Stimulated activated CD4-positive, alpha-beta T cell treated with anti-CD3 and anti-CD28 coated beads, Interleukin-15, amount 100 ng/mL, for 1 hour (primary cell): ENCODE measurements at places on chromosomes 7 and 10.

DNA sequence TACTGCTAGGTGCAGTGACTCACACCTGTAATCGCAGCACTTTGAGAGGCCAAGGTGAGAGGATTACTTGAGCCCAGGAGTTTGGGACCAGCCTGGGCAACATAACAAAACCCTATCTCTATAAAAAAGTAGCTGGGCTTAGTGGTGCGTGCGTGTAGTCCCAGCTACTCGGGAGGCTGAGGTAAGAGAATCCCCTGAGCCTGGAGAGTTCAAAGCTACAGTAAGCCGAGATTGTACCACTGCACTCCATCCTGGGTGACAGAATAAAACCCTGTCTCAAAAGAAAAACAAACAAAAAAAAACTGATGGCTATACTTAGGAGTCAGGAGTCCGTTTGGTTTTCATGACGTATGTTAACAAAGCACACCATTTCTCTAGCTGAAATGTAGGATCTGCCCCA lies 2.9 kb downstream of the SGMS1 start:
- no peak for DNase-seq

DNA sequence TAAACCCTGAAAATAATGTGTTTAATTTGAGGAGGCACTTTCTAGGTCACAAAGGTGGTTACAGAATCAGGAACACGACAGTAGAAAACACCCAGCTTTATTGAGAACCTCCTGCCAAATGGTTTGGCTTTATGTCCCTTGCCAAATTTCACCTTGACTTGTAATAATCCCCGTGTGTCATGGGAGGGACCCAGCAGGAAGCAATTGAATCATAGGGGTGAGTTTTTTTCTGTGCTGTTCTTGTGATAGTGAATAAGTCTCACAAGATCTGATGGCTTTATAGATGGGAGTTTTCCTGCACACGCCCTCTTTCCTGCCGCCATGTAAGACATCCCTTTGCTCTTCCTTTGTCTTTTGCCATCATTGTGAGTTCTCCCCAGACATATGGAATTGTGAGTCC lies 193.8 kb upstream of the KLF6 start:
- DNase-seq: no peak

GRCh38 chr7:140231771-140232491 lies 55.1 kb upstream of the KDM7A start:
- DNase-seq: no peak

DNA sequence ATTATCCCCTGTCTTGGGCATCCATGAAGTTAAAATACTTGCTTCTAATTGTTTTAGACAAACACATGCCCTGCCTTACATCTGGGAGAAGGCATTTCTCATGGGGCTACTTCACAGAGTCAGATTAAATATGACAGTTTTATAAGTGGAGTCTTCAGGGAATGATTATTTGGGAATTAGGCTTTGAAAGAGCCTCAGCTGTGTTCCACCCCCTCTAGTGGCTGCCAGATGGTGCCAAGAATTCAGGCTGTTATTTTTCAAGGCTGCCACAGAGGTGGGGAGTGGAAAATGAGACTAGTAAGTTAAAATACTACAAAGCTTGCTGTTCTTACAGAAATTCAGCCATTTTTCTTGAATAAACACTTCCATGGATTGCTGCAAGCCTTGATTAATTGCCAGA lies 45.8 kb upstream of the DNAH11 start:
- DNase-seq: no peak

DNA sequence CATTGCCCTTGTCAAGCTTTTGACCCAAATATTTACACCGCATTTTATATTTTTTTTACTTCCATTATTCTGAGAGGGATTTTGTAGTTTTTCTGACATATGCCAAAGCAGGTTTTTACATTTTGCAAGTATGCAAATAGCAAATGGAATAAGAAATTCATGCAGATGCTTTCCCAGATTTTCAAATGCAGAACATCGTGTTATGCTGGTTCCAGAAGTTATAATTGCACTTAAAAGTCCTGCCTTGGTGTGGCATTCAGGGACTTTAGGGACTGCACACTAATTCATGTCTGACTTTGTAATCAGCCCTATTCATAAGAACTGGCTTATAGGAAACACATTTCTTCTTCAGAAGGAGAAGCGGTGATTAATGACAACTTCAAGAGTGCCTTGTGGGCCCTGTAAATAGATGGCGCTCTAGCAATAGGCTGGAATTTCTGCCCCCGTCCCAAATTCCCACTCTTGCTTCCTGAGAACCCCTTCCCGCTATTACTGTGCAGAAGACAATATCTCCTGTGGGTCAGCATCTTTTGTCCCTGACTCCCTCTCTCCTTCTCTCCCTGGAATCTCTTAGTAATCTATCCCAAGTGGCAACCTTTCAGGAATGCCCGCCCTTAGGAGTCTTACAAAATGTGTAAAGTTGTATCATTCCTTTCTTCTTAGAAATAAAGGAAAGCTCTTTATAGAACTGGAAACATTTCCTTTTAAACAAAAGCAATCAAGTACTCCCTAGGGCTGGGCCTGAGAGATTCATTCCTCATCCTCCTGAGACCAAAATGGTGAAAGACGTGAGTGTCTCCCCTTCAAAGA lies 264.0 kb downstream of the INHBA start:
- DNase-seq: no peak

- DNase-seq: no peak
Observed at GRCh38 chr10:130986846-130987245, 324.7 kb downstream of the TCERG1L start.

GRCh38 chr10:114561008-114561523 lies 97.0 kb downstream of the ABLIM1 start:
- DNase-seq: no peak

DNA sequence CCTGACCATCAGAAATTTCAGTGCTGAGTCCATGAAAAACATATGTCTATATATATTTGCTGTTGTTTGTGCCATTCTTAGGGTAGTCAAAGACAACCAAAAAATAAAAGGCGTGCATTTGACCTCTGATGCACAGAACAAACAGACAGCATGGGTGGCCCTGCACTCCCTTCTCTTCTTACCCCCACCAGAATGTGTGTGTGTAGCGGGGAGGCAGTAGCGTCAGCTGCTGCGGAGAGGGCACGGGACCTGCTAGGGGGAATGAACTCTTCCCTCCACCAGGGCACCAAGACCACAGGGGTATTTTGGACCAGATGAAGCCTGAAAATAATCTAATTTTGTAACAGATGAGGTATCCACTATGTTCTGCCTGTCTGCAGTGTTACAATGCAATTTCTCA lies 277.7 kb upstream of the ZNF32 start:
- DNase-seq: no peak

DNA sequence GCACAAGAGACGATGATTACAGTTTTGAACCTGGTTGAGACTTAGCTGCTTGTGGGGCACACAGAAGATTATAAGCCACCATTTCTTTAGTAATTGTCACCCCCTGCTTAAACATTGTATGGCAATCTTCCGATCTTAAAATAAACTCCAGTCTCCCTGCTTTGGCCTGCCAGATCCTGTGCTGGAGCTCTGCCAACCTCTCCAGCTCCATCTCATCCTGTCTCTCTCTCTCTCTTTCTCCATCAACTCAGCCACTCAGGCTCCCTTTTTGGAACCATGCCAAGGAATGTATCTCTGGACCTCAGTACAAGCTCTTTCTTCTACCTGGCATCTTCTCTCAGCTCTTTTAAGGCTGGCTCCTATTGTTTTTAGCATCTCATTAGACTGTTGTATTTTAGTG lies 1053.2 kb downstream of the REEP3 start:
- no peak for DNase-seq

DNA sequence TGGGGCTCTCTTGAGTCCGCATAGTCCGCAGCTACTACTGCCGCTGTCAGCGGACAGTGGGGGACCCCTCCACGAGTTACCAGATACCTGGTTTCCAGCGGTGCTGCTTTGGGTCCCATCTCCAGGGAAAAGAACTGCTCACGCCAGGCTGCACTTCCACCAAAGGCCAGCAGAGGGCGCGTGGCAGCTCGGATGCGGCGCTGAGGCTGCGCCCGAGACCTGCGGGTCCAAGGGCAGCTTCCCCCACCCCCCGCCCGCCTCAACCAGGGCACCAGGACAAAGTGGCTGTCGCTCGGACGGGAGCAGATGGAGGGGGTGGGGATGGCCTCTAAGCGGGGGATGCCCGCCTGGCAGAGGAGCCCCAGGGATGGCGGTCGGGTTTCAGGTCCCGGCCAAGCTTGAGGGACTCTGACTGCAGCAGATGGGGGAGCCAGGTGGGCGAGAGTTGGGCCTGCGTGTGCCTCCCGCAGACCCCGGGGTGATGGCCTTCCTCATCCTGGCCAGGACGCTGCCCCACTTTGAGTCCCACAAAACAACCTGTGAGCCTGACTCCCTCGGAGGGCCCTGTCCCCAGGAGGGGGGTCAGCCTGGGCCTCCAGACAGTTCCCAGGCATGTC lies 23.8 kb upstream of the ZNF735 start:
- DNase-seq: peak; percentile 29

- DNase-seq: no peak
Observed at GRCh38 chr10:32413513-32413912, 32.4 kb upstream of the CCDC7 start.

DNA sequence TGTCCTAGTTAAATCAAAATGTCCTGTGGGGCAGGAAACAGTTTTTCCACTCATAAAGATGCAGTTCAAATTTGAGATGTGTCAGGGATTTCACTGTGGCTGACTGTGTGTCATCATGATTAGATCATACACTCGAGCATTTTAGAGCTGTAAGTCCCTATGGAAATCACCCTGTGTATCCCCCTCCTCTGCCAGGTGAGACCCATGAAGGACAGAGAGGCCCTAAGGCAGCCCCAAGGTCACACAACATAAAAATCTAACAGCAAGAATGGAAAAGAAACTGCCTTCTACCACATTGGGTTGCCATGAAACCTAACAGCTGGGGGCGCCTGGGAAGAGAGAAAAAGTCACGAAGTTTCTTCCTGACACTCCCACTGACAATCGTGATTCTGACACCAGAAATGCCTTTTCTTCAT lies 135.8 kb downstream of the KCNMA1 start:
- no peak for DNase-seq

DNA sequence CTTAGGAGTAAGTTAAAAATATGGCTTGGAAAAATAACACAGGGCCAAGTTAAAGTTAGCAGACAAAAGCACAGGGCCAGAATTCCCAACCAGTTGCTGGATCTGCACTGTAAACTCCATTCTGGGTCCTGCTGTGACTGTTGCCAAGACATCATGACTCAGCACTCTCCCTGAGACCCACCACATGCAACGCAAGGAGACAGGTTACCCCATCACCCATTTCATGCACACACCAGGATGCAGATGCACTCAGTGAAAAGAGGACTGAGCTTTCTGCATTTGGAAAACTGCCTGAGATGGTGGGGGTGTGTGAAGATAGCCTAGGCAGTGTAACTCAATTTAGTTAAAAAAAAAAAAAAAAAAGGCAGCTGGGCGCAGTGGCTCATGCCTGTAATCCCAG lies 97.6 kb upstream of the ZNF438 start:
- no peak for DNase-seq

GRCh38 chr10:69089638-69090599 lies 2.0 kb downstream of the SRGN start:
- peak; percentile 37 for DNase-seq

- DNase-seq: no peak
Observed at GRCh38 chr10:78341953-78342614, 308.4 kb downstream of the RPS24 start.

DNA sequence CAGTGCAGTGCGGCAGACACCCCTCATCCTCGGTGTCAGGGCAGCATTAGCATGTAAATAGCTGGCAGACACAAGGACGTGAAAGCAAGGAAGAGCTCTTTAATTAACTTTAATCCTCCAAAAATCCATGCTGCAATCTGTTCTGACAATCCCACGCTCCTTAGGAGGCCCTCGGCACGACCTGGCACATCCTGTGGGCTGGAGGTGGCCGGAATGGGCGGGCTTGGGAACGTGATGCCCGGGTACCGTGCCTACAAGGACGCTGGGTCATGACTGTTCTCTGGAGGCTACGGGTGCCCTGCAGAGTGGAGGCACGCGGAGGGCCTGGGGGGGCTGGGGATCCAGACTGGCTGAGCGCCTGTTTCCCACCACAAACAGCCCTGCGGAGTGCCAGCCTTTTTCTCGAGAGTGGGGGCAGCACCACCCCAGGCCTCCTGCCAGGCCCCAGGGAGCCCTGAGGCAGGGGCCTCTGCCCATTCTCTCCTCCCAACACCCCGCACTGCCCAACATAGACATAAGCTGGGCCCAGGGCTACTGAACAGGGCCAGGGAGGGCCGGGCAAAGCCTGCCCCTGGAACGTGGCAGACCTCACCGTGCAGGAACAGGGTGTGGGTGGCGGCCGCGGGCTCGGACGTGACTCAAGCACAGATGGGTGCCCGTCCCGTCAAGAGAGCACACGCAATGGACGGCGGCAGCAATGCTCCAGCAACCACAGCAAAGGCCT lies 189.3 kb downstream of the MAD1L1 start:
- no peak for DNase-seq

DNA sequence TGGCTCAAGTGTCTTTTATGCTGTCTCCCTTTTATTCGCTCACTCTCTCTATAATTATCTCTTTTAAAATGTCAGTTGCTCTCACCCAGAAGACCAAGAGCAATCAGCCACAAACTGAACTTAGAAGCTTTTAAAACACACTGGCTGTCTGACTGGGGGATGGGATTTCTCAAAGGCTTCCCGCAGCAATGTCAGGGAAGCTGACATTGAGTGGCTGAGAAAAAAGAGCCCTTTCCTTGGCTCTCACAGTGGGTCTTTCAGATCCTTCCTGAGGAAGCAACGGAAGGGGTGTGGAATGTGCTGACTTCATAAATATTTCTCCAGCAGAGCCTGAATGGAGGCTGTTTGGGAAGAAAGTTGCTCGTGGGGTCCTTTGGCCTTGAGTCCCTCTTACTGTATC lies 445.7 kb upstream of the C7orf33 start:
- no peak for DNase-seq

- DNase-seq: no peak
Observed at GRCh38 chr10:78274491-78274890, 240.8 kb downstream of the RPS24 start.

DNA sequence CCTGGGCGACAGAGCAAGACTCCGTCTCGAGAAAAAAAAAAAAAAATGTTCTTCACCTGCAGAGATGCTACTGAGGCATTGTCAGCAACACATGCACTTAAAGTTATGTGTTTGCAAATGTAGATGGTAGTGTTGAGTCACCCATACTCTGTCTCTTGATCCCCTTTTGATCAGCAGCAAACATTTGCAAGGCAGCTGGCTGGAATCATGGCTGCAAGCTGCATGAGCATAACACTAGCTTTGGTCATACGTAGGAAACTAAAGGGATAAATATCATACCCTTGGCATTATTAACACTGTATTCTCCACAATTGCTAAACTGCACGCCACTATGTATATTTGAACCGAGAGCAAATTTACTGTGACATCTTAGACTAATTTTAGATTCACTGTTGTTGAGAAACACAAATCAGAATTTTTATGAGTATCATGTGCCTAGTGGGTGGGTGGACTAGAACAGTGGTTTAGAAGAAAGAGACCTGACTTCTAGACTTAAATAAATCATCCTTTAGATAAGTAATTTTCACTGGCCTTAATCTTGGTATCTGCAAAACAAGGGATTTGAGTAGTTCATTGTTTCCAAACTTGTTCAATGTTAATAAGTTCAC lies 229.3 kb upstream of the MEOX2 start:
- DNase-seq: no peak

GRCh38 chr7:41970941-41971340 lies 266.1 kb downstream of the GLI3 start:
- DNase-seq: no peak
